ENCODE measurements at places on chromosomes 16 and 17. TPM values are rescaled to one million over a fixed set of nuclear protein-coding genes. Genes with fewer than 3 reads are reported as not detected.

Gene VTN
- 2.5 TPM for total RNA-seq

- no peak for DNase-seq
Measured at GRCh38 chr16:74577882-74578366, 29.0 kb downstream of the GLG1 start.

Gene ABCA10
- not detected for total RNA-seq

Gene LONP2
- total RNA-seq = 34.1 TPM

DNA sequence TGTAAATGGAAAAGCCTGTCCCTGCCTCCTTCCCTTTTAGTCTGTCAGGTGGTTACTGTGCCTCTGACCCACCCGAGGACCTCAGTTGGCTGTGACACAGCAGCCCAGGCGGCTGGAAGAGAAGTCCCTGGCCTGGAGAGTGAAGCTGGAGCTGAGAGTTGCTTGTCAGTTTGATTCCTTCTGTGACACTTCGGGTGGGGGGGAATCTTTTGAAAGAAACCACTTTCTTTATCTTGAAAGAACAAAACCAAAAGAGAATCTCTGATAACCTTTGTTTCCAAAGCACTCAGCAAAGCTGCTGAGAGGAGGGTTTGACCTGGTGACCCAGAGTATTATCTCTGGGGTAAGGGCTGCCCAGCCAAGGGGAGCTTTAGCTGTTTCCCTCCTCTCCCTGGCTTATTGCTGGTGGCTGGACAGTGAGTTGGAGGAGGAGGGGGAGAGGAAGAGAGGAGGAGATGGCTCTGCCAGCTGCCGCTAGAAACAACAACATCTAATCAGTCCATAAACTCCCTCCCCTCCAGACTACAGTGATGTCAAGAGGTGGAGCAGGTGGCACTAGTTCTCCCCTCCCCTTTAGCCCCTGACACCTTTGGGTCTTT is 34.0 kb downstream of the YPEL2 start:
- peak; percentile 82 for DNase-seq

GRCh38 chr16:89040391-89040790 is 53.3 kb upstream of the ACSF3 start:
- DNase-seq = no peak
